ENCODE measurements at places on chromosomes 2 and 18.

- DNase-seq = no peak
Observed at GRCh38 chr2:14756981-14757657, 124.6 kb downstream of the LRATD1 start.

GRCh38 chr2:227834423-227834822 is 20.8 kb downstream of the CCL20 start:
- no peak for DNase-seq

DNA sequence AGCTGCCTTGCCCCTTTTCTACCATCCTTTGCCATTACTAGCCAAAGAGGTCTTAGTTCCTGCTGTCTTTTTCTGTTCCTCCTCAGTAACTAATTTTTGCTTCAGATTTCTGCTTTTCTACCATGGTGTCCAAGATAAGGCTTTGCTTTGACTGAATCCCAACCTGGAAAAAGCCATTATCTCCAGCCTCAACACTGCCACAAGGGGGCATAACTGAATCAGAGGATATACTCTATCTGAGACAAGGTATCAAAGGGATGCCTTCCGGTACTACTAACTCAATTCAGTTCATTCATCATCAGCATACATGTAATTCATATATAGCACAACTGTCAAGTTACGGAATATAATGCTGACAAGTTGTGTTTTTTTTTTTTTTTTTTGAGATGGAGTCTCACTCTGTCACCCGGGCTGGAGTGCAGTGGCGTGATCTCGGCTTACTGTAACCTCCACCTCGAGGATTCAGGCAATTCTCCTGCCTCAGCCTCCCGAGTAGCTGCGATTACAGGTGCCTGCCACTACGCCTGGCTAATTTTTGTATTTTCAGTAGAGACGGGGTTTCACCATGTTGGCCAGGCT is 11.4 kb downstream of the OSGEPL1 start:
- DNase-seq = no peak

GRCh38 chr2:137693534-137693933 is 270.7 kb upstream of the HNMT start:
- no peak for DNase-seq

- no peak for DNase-seq
Observed at GRCh38 chr2:128812183-128812940, 493.7 kb upstream of the HS6ST1 start.

- no peak for DNase-seq
Observed at GRCh38 chr2:187924293-187924692, 367.4 kb upstream of the GULP1 start.

GRCh38 chr18:2515908-2516625 is 55.2 kb downstream of the METTL4 start:
- peak; percentile 43 for DNase-seq

DNA sequence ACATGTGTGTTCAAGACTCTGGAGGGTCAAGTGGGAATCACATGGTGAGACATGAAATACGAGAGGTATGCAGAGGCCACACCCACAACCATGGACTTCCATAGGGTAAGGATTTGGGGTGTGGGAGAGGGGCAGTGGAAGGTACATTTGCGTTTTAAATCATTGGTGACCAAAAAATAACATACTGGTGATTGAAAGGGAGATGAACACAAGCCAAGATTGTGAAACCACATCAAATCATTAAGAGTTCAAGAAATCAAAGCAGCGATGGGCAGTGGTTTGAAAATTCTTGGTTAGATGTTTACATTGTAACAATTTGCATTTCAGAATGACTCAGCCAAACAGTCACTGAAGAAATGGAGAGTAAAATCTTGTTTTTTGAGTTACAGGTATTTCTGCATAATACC is 1.9 kb upstream of the CABYR start:
- no peak for DNase-seq

GRCh38 chr2:220226076-220226475 is 598.6 kb downstream of the SLC4A3 start:
- DNase-seq = no peak

DNA sequence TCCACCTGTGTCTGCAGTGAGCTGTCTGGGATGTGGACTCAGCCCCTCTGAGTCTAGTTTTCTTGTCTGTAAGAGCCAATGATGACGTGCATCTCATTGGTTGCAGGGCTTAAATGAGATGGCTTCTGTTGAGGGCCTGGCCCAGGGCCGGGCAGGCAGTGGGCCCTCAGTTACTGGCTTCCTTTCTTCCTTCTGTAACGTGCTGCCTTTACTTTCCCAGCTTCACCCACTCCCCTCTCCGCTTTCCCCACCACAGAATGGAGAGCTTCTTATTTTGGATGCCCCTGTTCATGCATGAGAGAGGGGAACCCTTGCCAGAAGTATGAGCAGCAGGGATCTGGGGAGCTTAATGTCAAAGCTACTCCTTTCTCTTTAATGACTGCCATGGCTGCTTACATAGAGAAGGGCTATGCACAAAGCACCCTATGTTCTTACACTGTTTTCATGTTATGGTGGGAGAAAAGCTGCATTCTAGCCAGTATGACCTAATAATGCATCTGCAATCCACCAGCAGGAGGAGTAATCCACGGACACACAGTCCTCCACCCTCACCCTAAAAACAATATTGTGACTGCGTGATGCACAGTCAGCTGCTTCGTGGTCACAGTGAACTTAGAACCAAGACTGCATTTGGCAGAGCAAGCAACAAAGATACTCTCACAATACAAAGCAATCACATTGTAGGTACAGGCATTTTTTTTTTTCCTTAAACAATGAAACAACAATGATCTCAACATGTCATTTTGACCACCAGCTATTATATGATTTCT is 37.2 kb downstream of the CREG2 start:
- no peak for DNase-seq

GRCh38 chr2:69692424-69692823 is 48.9 kb upstream of the AAK1 start:
- DNase-seq = no peak

- DNase-seq = no peak
Observed at GRCh38 chr2:17780546-17780945, 26.6 kb downstream of the GEN1 start.

DNA sequence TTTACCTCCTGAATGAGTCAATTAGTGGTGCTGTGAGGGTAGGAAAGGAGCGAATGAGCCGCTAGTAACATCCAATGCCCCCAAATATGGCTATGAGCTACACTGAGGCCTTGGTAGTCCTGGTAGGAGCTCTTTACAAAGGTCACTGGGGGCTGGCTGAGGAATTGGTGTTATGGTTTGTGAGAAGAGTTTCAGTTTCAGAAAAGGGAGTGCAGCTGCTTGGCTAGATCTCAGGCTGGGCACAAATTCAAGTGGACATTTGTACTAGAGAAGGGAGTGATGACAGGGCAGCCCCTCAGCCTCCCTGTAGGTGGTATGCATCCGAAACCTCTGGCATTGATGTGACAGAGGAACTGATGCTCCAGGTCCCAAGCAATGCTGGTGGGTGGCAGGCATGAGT is 13.9 kb upstream of the PAIP2B start:
- DNase-seq = no peak

DNA sequence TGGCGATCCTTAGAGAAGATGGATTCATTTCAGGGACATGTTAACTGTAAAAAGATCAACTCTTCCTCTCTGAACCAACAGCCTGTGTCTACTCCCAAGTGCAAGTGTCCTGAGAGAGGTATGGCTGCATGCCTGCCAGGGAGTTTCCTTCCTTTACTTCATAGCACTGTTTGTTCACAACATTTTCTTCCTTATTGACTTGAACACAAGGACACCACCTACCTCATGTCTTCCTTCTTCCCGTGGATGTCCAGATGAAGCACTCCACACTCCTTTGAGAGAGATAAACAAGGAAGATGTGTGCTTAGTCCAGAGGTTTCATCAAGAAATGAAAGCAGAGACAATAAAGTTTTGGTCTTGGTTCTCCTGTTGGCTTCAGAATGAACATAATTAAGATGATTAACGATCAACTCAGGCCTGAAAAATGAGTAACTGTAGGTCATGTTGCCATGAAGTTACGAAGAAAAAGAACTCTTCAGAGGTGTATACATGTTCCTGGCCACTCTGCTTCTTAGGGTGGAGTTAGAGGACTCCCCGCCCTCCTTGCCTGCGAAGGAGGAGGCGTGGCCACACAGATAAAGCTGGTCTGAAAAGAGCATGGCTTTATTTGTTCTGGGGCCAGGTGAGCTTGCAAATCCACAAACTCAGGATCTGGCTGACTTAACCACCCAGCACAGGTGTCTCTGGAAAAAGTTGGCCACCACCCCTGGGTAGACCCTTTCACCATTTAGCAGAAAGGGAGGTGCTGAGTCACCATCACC is 155.0 kb upstream of the KCTD1 start:
- no peak for DNase-seq

- DNase-seq = no peak
Observed at GRCh38 chr18:78587626-78588600, 391.7 kb upstream of the SALL3 start.

DNA sequence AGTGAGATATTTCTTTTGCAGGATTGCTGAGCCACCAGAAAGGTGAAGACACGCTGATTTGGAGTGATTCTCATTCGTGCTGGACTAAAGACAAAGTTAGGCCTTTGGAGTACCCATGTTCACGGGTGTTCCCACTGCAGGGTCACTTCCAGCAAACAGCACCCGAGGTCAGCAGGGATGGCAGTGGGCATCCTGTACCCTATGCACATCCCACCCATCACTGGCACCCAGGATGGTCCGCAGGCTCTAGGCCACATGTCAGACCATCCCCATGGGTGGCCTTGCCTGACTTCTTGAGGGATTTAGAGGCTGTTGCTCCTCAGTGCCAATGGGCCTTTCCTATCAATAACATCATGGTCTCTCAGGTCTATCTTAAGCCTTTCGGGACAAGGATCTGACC is 39.3 kb upstream of the TMEM17 start:
- no peak for DNase-seq

DNA sequence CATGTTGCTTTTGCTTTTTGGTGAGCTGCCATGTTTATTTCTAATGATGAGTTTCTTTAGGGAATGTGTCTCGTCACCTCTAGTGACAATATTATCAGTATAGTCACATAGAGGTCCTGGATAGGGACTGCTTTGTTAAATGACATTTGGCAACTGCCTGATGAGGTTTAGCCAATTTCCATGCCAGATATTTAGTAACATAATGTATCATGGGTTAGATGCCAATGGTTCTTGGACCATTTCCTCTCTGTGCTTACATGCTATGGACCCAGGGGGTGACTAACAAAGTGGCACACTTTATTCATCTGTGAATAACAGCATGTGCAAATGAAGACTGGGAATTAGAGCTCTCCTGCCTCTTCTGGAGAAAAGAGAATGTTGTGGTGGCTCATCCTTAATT is 56.2 kb upstream of the RAB27B start:
- no peak for DNase-seq

- DNase-seq = no peak
Observed at GRCh38 chr18:12861637-12862036, 22.4 kb downstream of the PTPN2 start.
